ENCODE measurements at places on chromosomes 3 and 15.

DNA sequence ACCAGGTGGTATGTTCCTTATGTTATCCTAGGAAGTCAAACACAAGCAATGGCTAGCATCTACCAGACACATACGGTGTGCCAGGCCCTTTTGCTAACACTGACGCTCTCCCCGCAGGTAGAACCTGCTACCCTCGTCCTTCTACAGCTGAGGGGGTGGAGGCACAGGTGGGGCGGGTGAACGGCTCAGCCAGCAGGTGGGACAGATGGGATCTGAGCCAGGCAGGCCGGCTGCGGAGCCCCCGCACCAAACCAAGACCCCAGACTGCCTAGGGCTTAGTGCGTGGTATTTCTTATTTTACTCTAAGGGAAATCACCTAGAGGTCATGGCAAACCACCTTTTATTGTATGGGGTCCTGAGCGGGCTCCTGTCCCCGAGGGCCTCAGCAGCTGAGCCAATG lies 53.9 kb upstream of the PCSK6 start:
- no peak for DNase-seq
- H3K36me3 ChIP-seq: no peaks in the 10 kb centered on the region
- peaks cover 30% of the 10 kb centered on the region for H3K27me3 ChIP-seq
- H3K27ac ChIP-seq: no peak overlapping the region
- no peak overlapping the region for H3K4me3 ChIP-seq

- no peaks in the 10 kb centered on the region for H3K27me3 ChIP-seq
- peak overlapping the region; percentile 88 for H3K27ac ChIP-seq
- no peak for DNase-seq
- H3K4me3 ChIP-seq: peak overlapping the region; percentile 90
Measured at GRCh38 chr3:130748467-130748861, 1.8 kb upstream of the PIK3R4 start.

DNA sequence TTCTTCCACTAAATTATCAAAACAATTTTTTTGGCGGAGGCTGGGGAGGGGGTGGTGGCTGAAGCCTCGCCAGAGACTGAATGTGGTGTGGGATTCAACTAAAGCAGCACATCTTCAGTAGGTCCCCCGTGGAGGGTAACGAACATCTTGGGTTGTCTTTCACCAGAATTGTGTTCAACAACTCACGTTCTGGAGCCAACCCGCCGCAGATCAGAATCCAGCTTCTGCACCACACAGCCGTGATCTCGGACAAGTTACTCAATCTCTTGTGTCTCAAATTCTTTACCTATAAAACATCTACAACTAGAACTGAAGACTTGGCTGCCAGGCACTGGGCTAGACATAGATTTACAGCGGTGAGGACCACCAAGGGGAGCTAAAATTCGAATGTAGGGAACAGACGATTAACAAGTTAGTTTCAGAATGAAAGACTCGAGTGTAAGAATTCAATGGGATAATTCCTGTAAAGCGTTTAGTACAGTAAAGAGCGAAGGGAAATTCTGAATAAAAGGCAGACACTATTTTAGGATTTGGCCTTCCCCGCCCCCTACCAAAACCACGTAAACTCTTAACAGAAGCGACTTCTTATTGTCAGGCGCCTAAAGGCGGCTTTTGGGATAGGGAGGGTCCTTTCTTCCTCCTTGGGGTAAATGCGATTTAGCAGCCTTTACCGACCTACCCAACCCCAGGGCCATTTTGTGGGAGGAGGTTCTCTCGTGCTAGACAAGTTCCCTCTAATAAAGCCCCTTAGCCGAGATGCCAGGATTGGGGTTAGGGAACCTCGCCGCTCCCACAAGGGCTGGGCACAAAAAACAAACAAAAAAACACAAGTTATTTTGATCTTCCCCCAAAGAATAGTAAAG lies 697 bp upstream of the RAB5A start:
- DNase-seq: no peak
- H3K36me3 ChIP-seq: peaks cover 2% of the 10 kb centered on the region
- peak overlapping the region; percentile 99 for H3K27ac ChIP-seq
- H3K4me3 ChIP-seq: peak overlapping the region; percentile 86
- no peaks in the 10 kb centered on the region for H3K27me3 ChIP-seq

GRCh38 chr3:151992326-151993041 lies 119.0 kb downstream of the SUCNR1 start:
- no peaks in the 10 kb centered on the region for H3K4me1 ChIP-seq
- H3K27ac ChIP-seq: no peak overlapping the region
- DNase-seq: no peak
- no peak overlapping the region for H3K4me3 ChIP-seq
- H3K36me3 ChIP-seq: no peaks in the 10 kb centered on the region
- H3K27me3 ChIP-seq: no peaks in the 10 kb centered on the region

- no peaks in the 10 kb centered on the region for H3K4me1 ChIP-seq
- H3K27me3 ChIP-seq: no peaks in the 10 kb centered on the region
- H3K36me3 ChIP-seq: no peaks in the 10 kb centered on the region
- H3K27ac ChIP-seq: no peak overlapping the region
- DNase-seq: no peak
Measured at GRCh38 chr3:42276141-42277132, 10.5 kb upstream of the CCK start.

GRCh38 chr3:185629554-185630181 lies 43.6 kb downstream of the SENP2 start:
- no peak overlapping the region for H3K4me3 ChIP-seq
- no peaks in the 10 kb centered on the region for H3K4me1 ChIP-seq
- H3K36me3 ChIP-seq: peaks cover 43% of the 10 kb centered on the region

GRCh38 chr3:156036258-156037053 lies 83.9 kb upstream of the KCNAB1 start:
- H3K4me1 ChIP-seq: peaks cover 6% of the 10 kb centered on the region
- no peaks in the 10 kb centered on the region for H3K36me3 ChIP-seq
- H3K27ac ChIP-seq: no peak overlapping the region
- H3K27me3 ChIP-seq: no peaks in the 10 kb centered on the region

DNA sequence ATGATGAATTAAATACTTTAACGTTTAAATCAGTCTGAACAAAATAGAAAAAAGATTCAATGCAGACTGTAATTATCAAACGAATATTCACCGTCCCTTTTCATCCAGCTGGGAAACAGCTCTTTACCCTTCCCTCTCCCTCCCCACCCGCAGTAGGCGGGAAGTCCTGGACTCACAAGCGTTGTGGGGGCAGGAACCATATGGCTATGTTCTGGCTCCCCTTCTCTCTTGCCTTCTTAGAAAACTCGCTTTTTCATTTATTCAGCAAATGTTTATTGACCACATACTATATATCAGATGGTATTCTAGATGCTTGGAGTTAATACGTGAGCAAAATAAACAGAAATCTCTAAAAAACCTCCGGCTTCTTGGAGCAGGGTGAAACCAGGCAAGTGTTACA lies 715 bp upstream of the SCAPER start:
- DNase-seq: no peak
- H3K27ac ChIP-seq: peak overlapping the region; percentile 96
- H3K27me3 ChIP-seq: no peaks in the 10 kb centered on the region
- H3K36me3 ChIP-seq: no peaks in the 10 kb centered on the region
- H3K4me1 ChIP-seq: peaks cover 22% of the 10 kb centered on the region

- H3K27ac ChIP-seq: no peak overlapping the region
- DNase-seq: no peak
- no peaks in the 10 kb centered on the region for H3K4me1 ChIP-seq
- peaks cover 35% of the 10 kb centered on the region for H3K36me3 ChIP-seq
- no peaks in the 10 kb centered on the region for H3K27me3 ChIP-seq
Measured at GRCh38 chr3:100781301-100781700, 72.0 kb downstream of the TFG start.

- no peaks in the 10 kb centered on the region for H3K27me3 ChIP-seq
- DNase-seq: no peak
- no peak overlapping the region for H3K4me3 ChIP-seq
- no peak overlapping the region for H3K27ac ChIP-seq
- H3K36me3 ChIP-seq: no peaks in the 10 kb centered on the region
- H3K4me1 ChIP-seq: no peaks in the 10 kb centered on the region
Measured at GRCh38 chr3:109363634-109364033, 26.3 kb upstream of the DPPA4 start.

GRCh38 chr15:93066224-93066681 lies 22.8 kb downstream of the RGMA start:
- H3K36me3 ChIP-seq: peaks cover 8% of the 10 kb centered on the region
- peaks cover 78% of the 10 kb centered on the region for H3K4me1 ChIP-seq
- H3K27ac ChIP-seq: peak overlapping the region; percentile 66

GRCh38 chr3:39639344-39640236 lies 169.8 kb upstream of the MYRIP start:
- H3K27me3 ChIP-seq: no peaks in the 10 kb centered on the region
- no peaks in the 10 kb centered on the region for H3K4me1 ChIP-seq
- H3K36me3 ChIP-seq: no peaks in the 10 kb centered on the region
- peak; percentile 31 for DNase-seq

GRCh38 chr15:70859322-70859908 lies 5.5 kb upstream of the LARP6 start:
- peak overlapping the region; percentile 90 for H3K27ac ChIP-seq
- no peaks in the 10 kb centered on the region for H3K36me3 ChIP-seq
- no peaks in the 10 kb centered on the region for H3K27me3 ChIP-seq
- no peak for DNase-seq

GRCh38 chr3:65894126-65894525 lies 144.6 kb downstream of the MAGI1 start:
- no peaks in the 10 kb centered on the region for H3K27me3 ChIP-seq
- DNase-seq: no peak
- H3K4me1 ChIP-seq: peaks cover 30% of the 10 kb centered on the region
- H3K36me3 ChIP-seq: no peaks in the 10 kb centered on the region

GRCh38 chr3:66393333-66394005 lies 107.4 kb downstream of the LRIG1 start:
- no peak overlapping the region for H3K4me3 ChIP-seq
- H3K36me3 ChIP-seq: peaks cover 29% of the 10 kb centered on the region
- H3K27me3 ChIP-seq: no peaks in the 10 kb centered on the region

- H3K27ac ChIP-seq: no peak overlapping the region
- H3K36me3 ChIP-seq: no peaks in the 10 kb centered on the region
Measured at GRCh38 chr15:32869776-32870175, 152.0 kb downstream of the GREM1 start.

GRCh38 chr15:76335307-76336253 lies 993 bp upstream of the ISL2 start:
- H3K4me3 ChIP-seq: no peak overlapping the region
- H3K4me1 ChIP-seq: peaks cover 42% of the 10 kb centered on the region
- no peaks in the 10 kb centered on the region for H3K36me3 ChIP-seq
- H3K27me3 ChIP-seq: peaks cover 77% of the 10 kb centered on the region
- no peak overlapping the region for H3K27ac ChIP-seq

- H3K4me1 ChIP-seq: no peaks in the 10 kb centered on the region
- no peaks in the 10 kb centered on the region for H3K36me3 ChIP-seq
- no peak overlapping the region for H3K27ac ChIP-seq
- no peak overlapping the region for H3K4me3 ChIP-seq
- no peaks in the 10 kb centered on the region for H3K27me3 ChIP-seq
- DNase-seq: no peak
Measured at GRCh38 chr3:190224863-190225692, 97.2 kb downstream of the CLDN1 start.

DNA sequence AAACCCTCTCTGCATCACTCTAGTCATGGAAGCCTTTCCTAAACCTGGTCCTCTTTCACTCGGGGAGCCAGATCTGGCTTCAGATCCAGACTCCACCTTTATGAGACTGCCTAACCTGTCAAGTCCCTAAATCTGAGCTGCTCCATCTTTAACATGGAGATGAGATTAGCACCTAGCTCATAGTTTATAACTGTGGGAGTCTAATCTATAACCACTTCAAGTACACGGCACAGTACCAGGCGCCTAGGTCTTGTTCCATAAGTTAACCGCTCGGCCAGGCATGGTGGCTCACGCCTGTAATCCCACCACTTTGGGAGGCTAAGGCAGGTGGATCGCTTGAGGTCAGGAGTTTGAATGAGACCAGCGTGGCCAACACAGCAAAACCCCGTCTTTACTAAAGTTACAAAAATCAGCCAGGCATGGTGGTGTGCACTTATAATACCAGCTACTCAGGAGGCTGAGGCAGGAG lies 30.3 kb downstream of the TPM1 start:
- no peaks in the 10 kb centered on the region for H3K27me3 ChIP-seq
- DNase-seq: no peak
- peak overlapping the region; percentile 67 for H3K27ac ChIP-seq

DNA sequence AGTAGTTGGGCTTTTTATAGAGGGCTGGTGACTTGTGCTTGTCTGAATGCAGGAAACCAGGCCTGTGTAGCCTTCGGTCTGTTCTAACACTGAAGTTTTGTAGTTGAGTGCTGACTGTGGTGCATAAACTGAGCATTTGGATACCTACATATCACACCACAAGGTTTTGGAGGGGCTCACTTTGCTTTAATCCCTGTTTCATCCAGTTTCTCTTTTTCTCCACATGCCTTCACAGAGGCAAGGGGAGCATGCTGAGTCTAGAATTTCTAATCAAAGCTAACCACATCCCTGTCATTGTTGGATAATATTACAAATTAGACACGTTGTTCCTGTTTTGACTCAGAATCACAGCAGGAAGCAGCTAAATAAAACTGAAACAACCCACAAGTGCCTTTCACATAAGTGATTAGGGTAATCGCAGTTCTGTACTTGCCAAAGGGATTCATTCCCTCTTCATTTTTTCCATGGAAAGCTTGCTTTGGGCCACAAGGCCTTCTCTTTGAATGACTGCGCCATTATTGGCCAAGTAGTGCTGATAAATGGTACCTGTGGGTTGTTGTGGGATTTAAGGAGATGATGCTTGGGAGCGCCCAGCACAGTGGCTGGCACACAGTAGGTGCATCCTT lies 48.9 kb downstream of the TGFBR2 start:
- H3K27me3 ChIP-seq: no peaks in the 10 kb centered on the region
- H3K4me3 ChIP-seq: no peak overlapping the region
- peaks cover 63% of the 10 kb centered on the region for H3K36me3 ChIP-seq

DNA sequence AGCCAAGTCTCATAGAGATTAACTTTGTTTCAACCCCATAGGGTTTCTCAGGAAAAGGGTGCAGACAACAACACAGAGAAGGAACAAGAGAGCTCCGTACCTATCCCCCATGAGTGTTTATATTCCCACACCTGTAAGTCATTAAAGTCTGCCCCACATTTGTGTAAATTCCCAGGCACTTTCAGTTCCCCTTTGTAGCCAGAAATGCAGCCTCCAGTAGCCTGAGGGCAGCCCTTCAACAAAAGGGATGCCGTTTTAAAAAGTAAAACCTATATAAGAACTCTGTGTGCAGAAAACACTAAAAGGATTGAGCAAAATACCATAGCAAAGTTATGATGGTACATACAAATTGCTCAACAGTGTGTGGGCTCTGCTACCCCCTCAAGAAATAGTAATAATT lies 59.7 kb upstream of the TMEM108 start:
- H3K4me3 ChIP-seq: no peak overlapping the region
- DNase-seq: no peak
- no peak overlapping the region for H3K27ac ChIP-seq
- no peaks in the 10 kb centered on the region for H3K36me3 ChIP-seq
- no peaks in the 10 kb centered on the region for H3K27me3 ChIP-seq
- H3K4me1 ChIP-seq: no peaks in the 10 kb centered on the region

DNA sequence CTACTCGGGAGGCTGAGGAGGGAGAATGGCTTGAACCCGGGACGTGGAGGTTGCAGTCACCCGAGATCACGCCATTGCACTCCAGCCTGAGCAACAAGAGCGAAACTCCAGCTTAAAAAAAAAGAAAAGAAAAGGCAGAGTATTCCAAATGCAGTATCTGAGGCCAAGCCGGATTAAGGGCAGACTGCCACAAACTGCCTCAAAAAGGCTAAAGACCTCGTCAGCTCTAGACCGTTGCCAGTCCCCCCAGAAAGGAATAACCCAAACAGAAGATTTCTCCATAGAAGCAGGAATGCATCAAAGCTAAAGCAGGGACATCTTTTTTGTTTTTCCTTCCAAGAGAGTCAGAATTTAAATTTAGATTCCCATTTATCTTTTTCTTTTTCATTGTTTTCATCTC lies 72.9 kb downstream of the TM4SF4 start:
- H3K4me3 ChIP-seq: peak overlapping the region; percentile 23
- H3K4me1 ChIP-seq: peaks cover 5% of the 10 kb centered on the region
- H3K27ac ChIP-seq: peak overlapping the region; percentile 75
- no peaks in the 10 kb centered on the region for H3K27me3 ChIP-seq
- H3K36me3 ChIP-seq: no peaks in the 10 kb centered on the region

Measured in tibial artery (tissue), 4 donors.